ENCODE measurements at places on chromosomes 7 and 10. TPM values are rescaled to one million over a fixed set of nuclear protein-coding genes. Genes with fewer than 3 reads are reported as not detected.

DNA sequence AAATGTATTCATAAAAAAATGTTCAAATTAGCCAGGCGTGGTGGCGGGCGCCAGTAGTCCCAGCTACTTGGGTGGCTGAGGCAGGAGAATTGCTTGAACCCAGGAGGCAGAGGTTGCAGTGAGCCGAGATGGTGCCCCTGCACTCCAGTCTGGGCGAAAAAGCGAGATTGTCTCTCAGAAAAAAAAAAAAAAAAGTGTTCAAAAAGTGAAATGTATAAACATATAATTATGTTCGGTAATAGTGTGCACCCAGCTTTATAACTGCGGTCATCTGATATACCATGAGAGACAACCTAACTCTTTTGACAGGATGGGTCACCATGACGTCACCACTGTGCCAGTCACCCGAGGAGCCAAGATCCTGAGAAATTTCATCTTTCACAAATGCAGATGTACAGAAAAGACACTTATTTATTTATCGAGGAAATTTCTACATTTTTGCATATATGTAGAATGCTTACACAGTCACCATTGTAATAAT, 594 bp upstream of the RP9 start:
- DNase-seq: no peak

GRCh38 chr7:149248777-149249176, 9.3 kb downstream of the ZNF212 start:
- DNase-seq: no peak

GRCh38 chr7:158617737-158618128, 30.1 kb upstream of the PTPRN2 start:
- DNase-seq: no peak

DNA sequence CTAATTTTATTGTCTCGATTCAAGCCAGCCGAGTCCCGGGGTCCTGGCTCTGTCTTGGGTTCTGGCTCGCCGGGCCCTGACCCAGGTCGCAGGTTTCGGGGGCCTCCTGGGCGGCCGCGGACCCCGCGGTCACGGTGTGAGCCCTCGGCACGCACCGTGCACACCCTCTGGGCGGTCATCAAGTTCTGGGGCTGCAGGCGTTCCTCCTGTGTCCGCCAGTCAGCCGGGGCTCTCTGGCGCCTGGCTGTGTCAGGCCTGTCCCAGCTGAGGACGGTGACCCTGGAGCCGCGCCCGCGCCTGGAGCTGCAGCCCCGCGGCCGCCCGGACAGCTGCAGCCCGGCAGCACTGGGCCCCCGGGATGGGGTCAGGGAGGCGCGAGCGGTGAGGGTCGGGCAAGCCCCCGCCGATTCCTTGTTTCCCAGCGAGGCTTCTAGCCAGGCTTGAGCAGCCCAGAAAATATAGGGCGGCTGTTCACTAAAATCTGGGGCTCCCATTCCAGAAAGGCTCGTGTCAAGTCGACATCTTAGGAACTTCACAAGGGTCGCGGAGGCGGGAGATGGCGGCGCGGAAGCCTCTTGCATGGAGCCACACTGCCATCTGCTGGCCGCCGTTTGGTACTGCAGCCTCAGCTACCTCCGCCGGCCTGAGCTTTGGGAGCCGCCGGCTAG, 4.2 kb upstream of the HOXA7 start:
- no peak for DNase-seq

DNA sequence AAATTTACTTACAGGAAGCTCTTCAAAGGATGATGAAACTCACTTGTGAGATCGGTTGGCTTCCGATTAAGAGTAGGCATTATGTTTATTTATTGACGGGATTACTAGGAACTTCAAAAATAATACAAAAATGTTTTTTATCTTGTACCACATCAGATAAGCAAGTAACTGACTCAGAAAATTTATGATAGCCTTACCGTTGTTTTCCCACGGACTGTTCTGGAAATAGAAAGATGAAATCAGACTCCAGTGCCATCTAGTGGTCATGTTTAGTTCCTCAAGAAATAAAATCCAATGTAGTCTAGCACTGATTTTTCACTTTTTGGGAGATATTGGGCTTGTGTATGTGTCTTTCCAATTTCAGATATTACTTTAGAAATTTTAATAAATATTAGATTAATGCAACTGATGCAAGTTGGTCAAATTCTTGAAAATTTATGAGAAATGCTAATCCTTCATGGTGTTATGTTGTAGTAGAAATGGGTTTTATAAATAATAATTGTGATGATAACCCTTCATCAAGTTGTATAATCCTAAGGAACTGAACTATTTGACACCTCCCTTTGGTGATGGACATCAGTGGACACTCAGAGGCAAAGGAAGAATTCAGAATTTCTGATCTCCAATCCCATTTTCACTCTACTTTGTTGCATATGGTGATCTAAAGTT, 168.8 kb downstream of the TMEM26 start:
- no peak for DNase-seq

FRAT1 gene
- 8.2 TPM for total RNA-seq

GRCh38 chr7:88278881-88279280, 27.8 kb downstream of the STEAP4 start:
- DNase-seq: no peak

DNA sequence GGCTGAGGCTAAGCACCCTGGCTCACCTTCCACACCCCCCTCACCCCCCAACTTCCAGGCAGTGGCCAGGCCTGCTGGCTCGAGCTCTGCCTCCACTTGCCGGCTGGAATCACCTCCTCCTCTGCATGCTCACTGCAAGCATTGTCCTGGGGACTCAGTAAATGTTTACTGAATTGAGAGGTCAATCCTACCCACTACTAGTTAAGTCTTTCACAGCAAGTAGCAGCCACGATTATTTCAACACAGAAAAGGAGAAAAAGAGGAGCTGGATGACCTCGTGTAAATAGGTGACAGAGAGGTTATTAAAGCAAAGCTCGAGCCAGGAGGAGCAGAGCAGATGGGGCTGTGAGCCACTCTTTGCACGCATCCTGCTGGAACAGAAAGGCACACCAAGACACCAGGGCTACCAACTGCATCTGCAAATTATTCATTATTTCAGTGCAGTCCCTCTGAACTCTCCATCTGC, 32.1 kb downstream of the HIPK2 start:
- DNase-seq: no peak

DNA sequence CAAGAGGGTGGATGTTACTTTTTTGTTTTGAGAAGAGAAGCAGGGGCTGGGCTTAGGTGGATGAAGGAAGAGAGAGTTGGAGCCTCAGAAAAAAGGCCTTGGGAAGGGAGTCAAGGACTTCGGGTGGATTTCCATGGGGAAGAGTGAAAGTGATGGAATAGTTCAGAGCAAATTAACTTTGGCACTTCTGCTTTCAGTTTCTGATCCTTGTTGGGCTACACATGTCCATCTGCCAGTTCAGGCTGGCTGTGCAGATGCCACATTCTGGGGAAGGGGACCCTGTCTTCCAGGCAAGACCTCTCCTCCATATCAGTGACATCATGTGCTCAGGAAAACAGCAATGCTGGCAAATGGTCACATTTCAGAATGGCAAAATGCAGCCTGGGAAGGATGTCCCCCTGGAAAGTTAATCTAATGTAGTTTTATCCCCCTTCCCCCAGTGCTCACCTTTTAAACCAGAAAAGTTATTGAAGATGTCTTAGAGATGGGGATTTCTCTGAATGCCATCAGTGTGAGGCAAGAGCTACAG, 86.0 kb downstream of the WDFY4 start:
- DNase-seq: no peak

DNA sequence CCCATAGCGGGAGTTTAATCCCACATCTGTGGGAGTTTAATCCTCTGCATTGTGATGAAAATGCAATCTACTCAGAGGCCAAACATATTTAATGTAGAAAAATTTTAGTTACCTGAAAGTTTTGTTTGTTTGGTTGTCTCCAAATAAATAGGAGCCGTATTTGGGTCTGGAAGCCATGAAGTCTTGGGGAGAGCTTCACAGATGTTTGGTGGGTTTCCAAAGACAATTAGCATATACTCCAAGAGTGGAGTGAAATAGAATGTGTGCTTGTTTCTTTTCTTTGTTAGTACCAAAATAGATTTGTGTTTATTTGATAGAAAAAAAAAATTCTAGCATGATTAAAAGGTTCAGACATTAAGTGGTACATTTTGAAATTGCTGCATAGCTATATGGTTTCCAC, 50.9 kb downstream of the ANK3 start:
- no peak for DNase-seq

DNA sequence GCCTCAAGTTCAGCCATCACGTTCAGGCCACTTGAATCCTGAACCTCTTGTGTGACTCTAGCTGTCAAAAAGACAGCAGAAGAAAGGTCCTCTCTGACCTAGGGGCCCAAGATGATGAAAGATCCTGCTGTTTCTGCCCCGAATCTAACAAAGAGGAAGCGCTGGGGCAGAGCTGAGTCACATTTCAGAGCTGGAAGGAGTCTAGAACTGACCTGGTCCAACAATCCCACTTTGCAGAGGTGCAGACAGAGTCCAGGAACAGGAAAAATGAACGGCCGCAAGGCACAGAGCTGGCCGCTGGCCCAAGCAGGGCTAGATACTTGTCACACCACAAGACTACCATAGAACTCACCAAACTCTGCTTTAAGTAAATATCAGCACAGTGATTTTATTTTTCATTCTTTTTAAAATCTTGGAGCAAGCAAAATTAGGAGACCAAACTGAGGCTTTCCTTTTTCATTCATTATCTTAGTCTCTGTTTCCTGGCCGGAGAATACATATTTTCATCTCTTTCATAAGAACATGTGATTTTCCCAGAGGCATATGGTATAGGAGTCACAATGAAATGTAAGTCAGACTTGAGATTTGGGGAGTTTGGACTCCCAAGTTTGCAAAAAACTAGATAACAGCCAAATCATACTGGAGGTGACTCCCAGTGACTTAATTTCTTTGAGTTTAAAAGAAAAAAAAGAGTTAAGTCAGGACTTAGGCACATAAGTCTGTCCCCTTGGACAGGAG, 52.8 kb downstream of the CHST15 start:
- no peak for DNase-seq

GRCh38 chr10:113541549-113541927, 11.3 kb upstream of the HABP2 start:
- no peak for DNase-seq

- no peak for DNase-seq
Observed at GRCh38 chr10:97481071-97481470, 17.2 kb downstream of the MMS19 start.

GRCh38 chr10:6402349-6402709, 177.7 kb downstream of the PRKCQ start:
- no peak for DNase-seq

DNA sequence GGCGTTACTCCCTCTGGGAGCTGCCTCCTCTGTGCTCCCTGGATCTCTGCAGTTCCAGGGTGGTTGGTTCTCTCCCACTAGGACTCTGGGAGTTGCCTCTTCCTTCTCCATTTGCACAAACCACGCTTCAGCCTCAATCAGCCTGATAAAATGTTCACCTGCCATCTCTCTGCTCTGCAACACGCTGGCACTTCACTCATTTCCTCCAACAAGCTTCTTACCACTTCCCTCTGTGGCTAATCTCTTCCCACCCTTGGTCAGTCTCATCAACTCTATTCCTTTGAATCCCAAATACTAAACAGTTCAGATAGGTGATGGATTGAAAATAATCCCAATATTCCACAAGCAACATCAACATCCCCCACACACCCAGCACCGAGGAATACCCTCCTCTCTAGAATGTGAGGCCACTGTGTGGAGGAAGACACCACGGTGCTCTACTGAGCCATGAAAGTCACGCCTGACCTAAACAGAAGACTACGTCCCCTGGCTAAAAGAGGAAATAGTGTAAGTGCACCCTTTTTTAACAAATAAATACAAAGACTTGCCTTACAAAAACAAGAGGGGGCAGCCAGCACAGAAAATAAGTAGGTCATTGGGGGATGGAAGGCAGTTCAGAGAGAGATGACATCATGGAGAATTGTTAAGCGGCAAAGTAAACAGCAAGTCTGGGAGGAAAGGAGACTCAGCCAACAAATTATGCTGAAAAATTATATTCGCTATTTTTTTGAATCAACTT, 1.9 kb upstream of the FAM170B start:
- no peak for DNase-seq

DNA sequence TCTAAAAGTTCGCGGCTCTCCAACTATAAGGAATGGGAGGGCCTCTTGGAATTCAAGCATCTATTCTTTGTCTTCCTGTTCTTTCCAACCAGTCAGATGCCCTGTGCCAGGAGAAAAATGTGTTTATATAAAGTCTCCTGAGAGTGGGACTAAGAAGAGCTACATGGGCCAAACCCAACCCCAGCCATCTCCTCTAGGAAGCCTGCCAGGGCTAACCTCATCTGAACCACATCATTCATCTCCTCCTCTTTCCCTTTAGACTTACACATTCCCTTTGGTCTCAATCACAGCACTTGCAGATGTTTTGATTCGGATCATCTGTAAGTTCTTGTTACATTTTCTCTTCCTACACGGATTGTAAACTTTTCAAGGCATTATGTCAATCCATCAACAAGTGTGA, 62.6 kb downstream of the DOCK4 start:
- no peak for DNase-seq

DNA sequence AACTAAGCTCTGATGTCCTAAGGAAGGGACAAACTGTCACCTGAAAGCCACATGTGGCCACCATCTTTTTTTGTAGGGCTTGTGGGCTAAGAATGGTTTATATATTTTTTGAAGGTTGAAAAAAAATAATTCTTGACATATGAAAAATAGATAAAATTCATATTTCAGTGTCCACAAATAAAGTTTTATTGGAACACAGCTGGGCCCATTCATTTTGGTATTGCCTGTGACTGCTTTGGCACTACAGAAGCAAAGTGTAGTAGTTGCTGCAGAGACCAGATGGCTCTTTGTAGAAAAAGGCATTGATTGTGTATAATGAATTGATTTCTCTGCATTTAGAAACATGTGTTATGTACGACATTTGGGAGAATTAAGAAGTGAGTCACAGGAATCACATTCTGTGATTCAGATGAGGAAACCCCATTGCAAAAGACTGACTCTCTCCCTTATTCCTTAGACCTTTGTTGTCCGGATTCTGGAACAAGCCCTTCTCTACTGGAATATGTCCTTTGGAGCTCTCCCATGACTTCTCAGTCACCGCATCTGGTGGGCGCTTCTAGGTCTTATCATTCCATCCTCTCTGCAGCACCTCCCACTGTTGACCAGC, 438.7 kb downstream of the LRMDA start:
- no peak for DNase-seq

C10orf143 gene
- 3.7 TPM for total RNA-seq

HKDC1 gene
- 0.10 TPM for total RNA-seq

GRCh38 chr10:271201-271600, 135.9 kb downstream of the ZMYND11 start:
- no peak for DNase-seq

GRCh38 chr7:11343818-11344413, 370.2 kb downstream of the PHF14 start:
- no peak for DNase-seq

DNA sequence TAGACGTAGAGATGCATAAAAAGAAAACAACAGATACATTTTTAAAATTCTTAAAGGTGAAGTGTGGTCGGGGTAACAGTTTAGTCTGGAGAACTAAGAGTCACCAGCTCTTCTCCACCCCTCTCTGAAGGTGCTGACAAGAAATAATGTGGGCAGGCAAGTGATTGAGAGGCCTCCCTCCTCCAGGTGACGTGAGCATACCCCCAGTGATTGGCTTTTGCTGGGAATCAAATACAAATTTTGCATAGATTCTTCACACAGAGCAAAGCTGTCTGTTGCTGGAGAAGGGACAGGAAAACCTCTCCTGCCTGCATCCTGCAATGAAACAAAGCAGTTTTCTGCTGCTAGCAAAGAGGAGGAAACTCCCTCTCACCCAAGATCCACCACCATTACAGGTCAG, 115.0 kb downstream of the DGKB start:
- no peak for DNase-seq

FAM25C gene
- not detected for total RNA-seq

GRCh38 chr7:102991077-102991539, 78.3 kb downstream of the LRRC17 start:
- DNase-seq: no peak

ENKUR gene
- not detected for total RNA-seq

SPDYE5 gene
- not detected for total RNA-seq

CLDN3 gene
- total RNA-seq: not detected

Measured in mesenteric fat pad (tissue), 1 donor.